HCT116 (cell line): ENCODE measurements at places on chromosomes 3 and 15.

DNA sequence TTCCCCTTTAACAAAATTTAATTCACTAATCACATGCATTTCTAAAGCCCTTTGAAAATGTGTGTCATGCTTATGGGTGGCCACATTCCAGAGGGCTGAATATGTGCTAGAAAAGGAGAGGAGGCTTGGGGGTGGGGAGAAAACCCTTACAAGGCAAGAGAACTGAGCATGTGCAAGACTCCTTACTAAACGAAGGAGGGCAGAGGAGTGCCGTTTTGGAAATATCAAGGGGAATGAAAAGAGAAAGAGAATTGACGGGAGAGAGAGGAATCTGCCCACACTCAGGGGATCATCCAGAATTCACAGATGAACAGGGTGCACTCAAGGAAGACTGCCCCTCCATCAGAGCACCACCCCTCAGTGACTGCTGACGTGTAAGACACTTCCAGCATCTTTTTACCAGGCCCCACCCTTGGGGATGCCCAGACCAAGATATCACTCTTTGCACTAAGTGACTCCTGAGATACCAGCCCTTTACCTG, 37.9 kb upstream of the TSC22D2 start:
- peak; percentile 92 for DNase-seq

DNA sequence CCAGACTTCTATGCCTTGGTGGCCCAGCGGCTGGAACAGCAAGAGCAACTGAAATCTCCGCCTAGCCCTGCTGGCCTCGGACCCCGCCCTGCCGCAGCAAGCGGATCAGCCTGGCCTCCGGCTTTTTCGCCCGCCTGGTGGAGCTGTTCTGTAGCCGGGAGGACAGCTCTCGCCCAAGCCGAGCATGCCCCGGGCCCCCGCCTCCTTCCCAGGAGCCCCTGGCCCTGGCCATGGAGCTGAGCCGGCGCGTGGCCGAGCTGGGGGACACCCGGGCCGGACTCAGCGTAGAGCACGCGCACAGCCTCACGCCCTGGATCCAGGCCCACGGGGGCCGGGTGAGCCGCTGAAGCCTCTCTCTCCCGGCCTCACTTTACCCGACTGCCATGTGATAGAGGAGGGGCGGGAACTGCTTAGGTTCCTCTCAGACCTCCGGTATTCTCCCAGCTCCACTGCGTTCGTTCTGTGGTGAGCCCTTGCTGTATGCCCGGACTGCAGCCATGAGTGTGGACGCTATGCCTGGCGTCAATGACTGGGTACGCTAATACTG, 24.1 kb upstream of the MRPL3 start:
- no peak for DNase-seq

DNA sequence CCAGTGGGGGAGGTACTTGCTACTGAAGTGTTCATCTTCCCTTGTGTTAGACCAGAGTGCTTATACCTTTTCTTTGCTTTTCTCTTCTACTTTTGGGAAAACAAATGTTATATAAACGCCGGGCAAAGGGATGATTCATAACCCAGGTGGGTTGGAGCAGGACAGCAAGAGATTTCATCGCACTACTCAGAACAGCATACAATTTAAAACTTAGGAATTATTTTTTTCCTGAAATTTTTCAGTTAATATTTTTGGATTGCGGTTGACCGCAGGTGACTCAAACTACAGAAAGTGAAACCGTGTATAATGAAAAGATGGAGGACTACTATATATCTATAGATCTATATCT, 270.0 kb upstream of the RGMA start:
- no peak for DNase-seq

GRCh38 chr3:150599611-150600297, 3.4 kb upstream of the SELENOT start:
- peak; percentile 64 for DNase-seq

GRCh38 chr15:81516461-81516860, 142.4 kb upstream of the TMC3 start:
- DNase-seq: no peak

- DNase-seq: no peak
Observed at GRCh38 chr15:36696196-36696595, 116.8 kb downstream of the CDIN1 start.

DNA sequence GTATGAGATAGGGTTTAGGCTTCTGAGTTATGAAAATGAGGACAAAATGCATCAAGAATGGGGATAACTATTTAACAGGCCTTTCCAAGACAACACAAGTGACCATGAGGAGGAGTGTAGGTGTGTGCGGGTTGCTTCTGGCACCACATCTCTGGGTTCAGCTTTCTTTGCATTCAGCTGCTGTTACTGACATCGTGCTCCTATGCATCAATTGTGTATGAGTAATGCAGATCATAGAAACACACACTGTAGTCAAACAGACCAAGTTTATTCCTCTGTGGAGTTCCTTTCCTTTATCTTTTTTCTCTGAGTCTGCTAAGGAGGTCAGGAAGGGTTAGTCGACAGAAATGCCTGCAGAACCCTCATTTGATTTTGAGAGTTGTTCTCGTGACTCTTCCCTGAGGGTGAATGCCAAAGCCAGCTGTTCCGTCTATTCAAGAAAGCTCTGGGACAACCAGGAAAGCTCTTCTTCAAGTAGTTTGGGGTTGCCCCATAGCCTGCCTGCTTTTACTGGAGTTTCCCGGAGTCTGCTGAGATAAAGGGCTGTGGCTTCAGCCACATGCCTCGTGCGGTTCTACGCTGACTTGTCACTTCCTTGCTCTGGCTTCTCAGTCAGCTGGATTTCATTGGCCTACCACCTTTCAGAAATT, 136.7 kb upstream of the TLE3 start:
- DNase-seq: no peak

DNA sequence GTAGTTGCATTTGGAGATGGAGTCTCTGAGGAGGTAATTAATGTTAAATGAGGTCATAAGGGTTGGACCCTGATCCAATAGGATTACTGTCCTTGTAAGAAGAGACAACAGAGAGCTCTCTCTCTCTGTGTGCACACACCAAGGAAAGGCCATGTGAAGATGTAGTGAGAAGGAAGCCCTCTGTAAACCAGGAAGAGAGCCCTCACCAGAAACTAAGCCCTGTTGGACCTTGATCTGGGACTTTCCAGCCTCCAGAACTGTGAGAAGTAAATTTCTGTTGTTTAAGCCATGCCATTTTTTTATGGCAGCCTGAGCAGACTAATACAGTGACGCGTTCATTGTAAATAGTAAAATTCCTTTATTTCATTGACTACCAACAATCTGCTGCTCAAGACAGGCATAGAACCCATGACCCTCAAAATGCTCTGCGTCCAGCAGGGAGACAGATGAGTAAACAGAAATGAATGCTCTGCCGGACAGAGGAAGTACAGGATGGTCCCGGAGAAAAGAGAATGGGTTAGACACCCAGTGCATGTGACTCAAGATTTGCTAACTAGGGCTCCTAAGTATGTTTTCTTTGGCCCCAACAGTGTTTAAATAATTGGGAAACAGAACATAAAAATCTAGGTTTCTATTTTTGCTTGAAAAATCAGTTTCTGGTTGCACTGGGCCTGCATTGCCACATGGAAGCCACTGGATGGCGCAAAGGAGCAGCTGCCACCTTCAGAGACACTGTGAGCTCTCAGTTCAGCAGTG, 37.9 kb upstream of the TNFAIP8L3 start:
- DNase-seq: peak; percentile 15

GRCh38 chr3:42712688-42713372, 10.2 kb upstream of the HHATL start:
- no peak for DNase-seq

DNA sequence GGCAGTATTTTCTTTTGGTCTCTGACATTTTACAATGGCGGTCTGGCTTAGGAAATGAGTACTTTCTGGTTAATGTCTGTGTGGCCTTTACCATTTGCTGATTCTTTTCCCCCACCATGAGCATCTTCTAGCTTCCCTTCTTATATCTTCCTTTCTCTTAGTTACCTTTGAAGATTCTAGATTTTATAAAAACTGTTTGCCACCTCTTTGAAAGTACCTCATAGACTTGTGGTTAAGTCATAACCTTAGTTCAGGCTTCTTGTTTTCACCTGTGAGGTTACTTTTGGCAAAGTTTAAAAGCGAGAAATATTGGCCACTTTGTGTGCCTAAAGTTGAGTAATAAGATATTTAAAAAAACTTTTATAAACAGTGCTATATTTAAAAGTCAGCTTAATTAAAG, 147.4 kb downstream of the FMN1 start:
- no peak for DNase-seq

GRCh38 chr3:165193366-165194254, 2.6 kb downstream of the SLITRK3 start:
- DNase-seq: no peak

DNA sequence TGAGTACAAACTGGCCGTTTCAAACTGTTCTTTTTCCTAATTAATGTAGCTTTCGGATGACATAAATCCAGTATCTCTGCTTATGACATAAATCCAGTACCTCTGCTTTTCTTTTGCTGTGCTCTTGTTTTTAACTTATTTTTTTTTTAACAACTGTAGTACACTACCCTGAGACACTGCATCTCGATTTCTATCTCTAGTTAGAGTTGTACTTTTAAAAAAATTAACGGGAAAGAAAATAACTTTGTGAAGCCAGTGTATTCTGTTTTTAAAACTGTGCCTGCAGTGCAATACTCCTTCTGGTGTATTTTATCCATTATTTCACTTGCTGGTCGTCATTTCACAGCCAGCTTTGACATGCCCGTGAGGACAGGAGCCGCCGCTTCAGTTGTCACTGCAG, 46.6 kb downstream of the ASB7 start:
- no peak for DNase-seq

DNA sequence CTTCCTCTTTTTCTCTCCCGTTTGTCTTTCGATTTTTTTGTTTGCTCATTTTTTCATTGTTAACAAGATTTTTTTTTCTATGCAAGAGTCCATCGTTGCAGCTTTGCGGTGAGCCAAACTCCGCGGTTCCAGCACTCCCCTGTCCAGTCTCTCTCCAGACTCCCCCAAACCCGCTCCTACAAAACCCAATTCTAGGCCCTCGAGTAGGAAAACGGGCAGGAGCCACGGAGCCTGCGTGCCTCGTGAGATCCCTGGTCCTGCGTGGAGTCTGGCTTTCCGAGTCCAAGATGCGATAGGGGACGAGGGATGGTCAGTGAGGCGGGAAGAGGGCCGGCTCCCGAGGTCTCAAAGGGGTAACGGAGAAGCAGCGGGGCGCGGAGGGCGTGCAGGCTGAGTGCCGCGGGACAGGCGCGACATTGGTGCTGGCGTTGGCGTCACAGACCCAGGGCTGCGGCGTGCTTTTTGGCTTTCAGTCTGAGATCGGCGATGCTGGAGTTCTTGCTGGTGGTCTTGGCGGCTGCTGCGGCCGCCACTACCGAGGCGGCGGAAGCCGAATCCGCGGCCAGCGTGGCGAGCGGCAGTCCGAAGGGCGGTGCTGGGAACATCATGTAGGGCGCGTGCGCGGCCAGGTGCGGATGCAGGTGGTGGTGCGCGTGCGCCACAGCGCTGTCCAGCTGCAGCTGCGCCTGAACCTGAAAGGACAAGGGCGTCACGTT, 8.5 kb downstream of the SHOX2 start:
- DNase-seq: no peak

DNA sequence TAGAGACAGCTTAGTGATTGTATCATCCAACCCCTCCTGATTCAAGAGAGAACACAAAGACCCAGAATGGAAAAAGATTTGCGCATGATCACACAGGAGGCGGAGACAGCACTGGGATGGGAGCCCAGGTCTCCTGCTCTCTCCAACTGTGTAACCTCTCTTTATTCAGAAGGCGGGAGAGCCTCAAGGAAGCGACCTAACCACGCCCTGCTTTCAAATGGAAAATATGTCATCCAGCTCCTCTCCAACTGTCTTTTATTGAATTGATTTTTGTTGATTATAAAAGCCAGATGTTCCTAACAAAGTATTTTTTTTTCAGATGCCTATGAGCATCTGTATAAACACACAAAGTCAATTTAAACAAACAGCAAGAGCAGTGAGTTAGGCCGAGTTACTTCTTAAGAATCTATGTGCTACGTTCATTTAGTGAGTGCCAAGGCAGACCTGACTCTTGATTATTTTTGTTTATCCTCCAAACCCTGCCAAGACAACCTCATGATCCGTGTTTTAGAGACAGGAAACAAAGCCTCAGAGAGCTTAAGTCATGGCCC, 74.5 kb downstream of the BFSP2 start:
- DNase-seq: no peak

GRCh38 chr3:169822540-169822939, 9.8 kb upstream of the LRRC34 start:
- DNase-seq: no peak

GRCh38 chr3:146153429-146153828, 7.6 kb downstream of the PLOD2 start:
- DNase-seq: no peak

- DNase-seq: no peak
Observed at GRCh38 chr3:110495201-110495927, 576.3 kb upstream of the NECTIN3 start.

GRCh38 chr15:60772395-60773120, 293.6 kb upstream of the ICE2 start:
- no peak for DNase-seq

GRCh38 chr15:51629612-51630011, 7.0 kb upstream of the DMXL2 start:
- no peak for DNase-seq

DNA sequence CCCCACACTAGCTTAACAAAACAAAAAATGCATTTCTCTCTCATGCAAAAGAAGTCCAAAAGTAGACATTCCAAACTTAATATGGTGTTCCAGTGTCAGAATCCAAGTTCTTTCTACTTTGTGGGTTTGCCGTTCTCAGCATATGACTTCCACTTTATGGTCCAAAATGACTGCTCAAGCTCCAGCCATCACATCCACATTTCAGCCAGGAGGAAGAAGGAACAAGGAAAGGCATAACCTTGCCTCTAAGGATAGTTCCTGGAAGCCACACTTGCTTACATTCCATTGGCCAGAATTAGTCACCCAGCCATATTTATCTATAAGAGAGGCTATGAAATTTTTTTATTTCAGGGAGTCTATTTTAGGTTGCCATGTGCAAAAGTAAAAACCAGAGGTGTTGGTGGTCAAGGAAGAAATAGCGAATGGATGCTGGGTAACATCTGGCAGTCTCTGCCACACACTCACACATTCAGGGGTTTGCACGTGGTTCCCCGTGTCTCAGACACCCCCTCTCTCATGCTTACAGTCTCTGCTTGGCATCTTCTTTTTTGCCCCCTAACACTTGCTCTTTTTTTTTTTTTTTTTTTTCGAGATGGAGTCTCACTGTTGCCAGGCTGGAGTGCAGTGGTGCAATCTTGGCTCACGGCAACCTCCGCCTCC, 69.3 kb downstream of the RPL39L start:
- no peak for DNase-seq

DNA sequence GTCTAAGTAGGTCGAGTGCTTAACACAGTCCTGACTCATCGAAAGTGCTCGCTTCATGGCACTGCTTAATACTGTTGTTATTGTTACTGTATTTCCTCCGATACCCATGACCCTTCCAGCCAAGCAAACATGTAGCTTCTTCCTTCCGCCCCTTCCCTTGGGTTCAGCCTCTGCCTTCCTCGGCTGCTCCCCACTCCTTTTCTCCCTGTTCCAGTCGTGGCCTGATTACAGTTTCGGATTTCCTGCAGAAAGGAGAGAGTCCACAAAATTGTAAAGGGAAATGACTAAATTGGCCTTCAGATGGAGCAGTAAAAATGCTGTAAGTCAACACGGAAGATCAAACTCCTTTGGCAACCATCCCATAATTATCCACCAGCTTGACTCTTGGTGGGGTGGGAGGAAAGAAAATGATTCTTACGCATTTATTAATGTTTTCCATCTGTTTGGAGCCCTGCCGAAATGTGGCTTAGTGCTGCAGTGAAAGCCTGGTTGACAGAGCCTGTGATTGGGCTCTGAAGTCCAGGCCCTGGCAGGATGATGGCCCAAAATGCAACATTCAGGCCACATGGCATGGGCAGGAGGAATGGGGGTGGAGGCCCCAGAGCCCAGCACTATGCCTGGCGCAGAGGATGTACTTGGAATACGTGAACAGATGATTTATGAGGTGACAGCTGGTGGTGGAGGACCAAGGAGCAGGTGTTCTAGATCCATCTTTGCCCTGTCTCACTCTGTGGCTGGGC, 37.6 kb downstream of the FAM3D start:
- DNase-seq: no peak
